ENCODE measurements at places on chromosomes 13 and 19.

- DNase-seq, result no peak
Observed at GRCh38 chr13:100131863-100132574, 43.1 kb downstream of the PCCA start.

DNA sequence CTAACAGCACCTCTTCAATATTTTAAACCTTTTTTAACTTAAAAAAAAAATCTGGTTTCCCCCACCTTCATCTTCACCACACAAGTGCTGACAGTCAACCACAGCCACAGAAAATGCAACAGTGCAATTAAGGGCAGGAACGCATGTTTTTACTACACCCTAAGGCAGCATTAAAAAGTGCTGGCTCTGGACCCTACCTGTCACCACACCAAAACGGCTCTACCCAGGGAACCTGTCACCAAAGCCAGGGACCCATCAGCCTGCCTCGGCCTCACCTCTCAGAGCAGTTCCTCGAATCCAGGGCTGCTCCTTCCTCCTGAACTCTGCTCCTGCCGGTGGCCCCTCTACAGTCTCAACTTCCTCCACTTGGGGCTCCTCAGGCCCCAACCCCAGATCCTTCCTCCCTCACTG is 22.5 kb upstream of the SLC35E1 start:
- DNase-seq, result no peak

- DNase-seq, result no peak
Observed at GRCh38 chr19:38425810-38426466, at the start of gene RASGRP4. TSS of gene RASGRP4 (minus strand) at chr19:38426219. CDS start at chr19:38426091, 128 bp downstream.

GRCh38 chr13:94073007-94073744 is 406.3 kb downstream of the DCT start:
- DNase-seq, result no peak

GRCh38 chr13:40631605-40632004 is 34.8 kb downstream of the FOXO1 start:
- no peak for DNase-seq

GRCh38 chr19:33275933-33276619 is 26.3 kb downstream of the CEBPA start:
- DNase-seq, result no peak

DNA sequence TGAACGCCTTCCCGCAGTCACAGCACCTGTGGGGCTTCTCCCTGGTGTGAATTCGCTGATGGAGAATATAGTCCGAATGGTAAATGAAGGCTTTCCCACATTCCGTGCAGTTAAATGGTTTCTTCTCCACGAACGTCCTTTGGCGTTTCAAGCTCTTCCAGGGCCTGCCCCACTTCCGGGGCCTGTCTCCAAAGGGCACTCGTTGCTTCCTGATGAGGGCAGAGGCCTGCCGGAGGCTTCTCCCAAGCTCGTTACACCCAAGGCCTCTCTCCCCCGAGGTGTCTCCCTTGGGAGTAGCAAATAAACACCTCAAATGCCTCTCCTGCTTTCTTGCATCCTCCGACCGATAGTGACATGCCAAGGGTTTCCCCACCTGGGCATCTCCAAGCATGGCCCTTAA is 34.3 kb downstream of the ZNF473 start:
- no peak for DNase-seq

DNA sequence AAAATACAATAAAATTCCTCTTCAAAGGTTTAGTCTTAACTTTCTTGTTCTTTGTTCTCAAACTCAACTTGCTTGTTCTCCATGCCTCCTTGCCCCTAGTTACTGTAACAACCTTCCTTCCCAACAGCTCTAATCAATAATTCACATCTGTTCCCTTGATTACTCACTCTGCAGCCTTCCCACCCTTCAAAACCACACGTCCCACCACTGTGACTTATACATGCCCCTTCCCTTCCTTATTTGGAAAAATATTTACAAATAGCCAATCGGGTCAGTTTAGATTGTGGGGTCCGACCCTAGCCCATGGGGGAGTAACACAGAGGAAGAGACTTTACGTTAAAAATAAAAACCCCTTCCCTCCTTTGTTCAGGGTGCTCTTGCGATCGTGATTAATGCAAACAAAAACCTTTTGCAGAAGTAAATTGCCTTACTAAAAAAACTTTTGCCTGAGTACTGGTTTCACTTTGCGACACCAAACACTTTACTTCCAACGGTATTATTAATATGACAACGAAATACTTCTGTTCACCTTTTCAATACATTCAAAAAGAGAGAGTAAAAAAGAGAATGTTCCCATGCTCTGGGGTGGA is 512 bp upstream of the ZNF93 start:
- DNase-seq, result no peak

GRCh38 chr13:64867856-64868255 is 2362.3 kb downstream of the PCDH9 start:
- no peak for DNase-seq

DNA sequence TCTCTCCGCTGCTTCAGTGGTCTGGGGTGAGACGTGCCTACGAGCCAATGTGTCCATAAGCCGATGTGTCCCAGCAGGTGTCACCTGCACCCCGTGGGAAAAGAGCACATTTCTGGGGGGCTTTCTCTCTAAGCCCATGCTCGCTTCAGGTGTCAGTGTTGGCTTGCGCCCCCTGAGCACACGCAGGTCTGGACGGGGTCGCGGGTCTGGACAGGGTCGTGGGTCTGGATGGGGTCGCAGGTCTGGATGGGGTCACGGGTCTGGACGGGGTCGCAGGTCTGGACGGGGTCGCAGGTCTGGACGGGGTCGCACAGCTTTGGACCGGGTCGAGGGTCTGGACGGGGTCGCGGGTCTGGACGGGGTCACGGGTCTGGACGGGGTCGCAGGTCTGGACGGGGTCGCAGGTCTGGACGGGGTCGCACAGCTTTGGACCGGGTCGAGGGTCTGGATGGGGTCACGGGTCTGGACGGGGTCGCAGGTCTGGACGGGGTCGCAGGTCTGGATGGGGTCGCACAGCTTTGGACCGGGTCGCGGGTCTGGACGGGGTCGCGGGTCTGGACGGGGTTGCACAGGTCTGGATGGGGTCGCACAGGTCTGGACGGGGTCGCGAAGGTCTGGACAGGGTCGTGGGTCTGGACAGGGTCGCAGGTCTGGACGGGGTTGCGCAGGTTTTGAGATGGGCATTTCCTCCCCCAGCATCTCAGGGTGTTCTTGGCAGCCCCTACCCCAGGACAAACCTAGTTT is 24.5 kb upstream of the TFDP1 start:
- DNase-seq, result no peak

DNA sequence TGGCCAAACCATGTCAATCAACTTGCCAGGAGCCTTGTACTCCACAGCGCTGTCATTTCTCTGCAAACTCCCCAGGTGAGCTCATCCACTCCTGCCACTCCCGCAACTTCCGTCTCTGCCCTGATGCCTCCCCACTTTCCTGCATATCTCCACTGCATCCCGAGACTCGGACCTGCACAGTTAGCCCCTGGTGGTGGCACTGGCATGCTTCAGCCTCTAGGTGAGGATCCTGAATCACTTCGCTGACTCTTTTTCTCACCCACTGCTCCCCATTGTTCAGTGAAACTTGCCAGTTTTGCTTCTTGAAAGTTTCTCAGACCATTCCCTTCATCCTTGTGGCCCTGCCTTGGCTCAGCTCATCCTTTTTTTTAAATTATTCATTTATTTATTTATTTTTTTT is 3.4 kb upstream of the CTU1 start:
- DNase-seq, result no peak

- DNase-seq, result no peak
Observed at GRCh38 chr13:98039964-98040363, 86.5 kb downstream of the IPO5 start.

DNA sequence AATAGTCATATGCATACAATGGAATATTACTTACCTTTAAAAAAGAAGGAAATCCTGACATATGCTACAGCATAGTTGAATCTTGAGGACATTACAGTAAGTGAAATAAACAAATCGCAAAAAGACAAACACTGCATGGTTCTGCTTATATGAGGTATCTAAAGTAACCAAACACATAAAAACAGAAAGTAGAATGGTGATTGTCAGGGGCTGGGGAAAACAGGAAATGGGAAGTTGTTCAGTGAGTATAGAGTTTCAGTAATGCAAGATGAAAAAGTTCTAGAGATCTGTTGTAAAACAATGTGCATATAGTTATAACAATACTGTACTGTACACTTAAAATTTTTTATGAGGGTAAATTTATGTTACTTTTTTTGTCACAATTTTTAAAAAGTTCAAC is 219.4 kb downstream of the KLF5 start:
- DNase-seq, result no peak

- DNase-seq, result no peak
Observed at GRCh38 chr19:54426291-54426931, 11.1 kb downstream of the TTYH1 start.

DNA sequence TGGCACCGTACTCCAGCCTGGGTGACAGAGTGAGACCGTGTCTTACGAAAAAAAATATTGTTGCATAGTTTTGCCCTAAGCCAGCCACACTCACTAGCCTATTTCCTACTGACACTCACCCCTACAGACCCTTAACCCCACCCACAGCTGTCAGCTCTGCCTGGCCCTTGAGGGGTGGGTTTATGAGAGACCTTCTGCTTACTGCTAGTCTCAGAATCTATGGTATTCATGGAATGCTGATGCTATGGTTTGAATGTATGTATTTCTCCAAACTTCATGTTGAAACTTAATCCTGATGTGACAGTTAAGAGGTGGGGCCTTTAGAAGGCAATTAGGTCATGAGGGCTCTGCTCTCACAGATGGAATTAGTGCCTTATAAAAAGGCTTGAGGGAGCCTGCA is 79.2 kb upstream of the LRCH1 start:
- DNase-seq, result no peak

DNA sequence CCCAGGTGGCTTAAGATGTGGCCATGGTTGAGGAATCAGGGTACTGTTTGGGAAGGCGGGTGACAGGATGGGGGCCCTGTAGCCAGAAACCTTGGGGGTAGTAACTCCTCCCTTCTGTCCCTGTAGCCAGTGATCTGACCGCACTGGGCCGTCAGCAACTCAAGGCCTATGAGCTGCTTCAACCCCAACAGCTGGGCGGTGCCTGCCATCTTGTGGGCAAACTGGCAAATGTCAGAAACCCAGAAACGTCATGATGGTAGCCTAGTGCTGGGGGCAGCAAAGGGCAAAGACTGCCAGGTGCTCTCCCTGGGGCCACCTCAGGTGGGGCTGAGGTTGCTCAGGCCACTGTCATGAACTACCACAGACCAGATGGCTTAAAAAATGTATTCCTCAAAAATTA is 3.5 kb downstream of the COPE start:
- DNase-seq, result no peak

DNA sequence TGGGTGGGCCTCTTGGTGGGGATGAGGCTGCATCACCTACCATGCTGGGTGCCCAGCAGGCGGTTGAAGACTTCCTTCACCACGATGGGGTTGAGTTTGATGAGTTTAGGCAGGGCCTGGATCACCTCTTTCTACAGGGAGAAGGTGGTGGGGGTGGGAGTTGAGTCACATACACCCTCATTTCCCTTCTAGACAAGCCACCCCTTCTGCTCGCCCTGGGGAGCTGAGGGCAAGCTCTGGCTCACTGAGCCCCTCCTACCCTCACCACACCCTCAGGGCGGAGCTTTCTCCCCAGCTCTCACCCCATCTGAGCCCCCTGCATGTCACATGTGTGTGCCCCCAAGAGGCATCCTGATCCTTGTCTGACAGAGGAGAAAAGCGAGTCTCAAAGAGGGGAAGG is 7.6 kb upstream of the RSPH6A start:
- no peak for DNase-seq

- no peak for DNase-seq
Observed at GRCh38 chr19:11769995-11770394, 3.2 kb downstream of the ZNF441 start.

- no peak for DNase-seq
Observed at GRCh38 chr19:50313812-50314536, 15.2 kb downstream of the KCNC3 start.

- DNase-seq, result no peak
Observed at GRCh38 chr13:42221121-42221765, 50.7 kb upstream of the AKAP11 start.

DNA sequence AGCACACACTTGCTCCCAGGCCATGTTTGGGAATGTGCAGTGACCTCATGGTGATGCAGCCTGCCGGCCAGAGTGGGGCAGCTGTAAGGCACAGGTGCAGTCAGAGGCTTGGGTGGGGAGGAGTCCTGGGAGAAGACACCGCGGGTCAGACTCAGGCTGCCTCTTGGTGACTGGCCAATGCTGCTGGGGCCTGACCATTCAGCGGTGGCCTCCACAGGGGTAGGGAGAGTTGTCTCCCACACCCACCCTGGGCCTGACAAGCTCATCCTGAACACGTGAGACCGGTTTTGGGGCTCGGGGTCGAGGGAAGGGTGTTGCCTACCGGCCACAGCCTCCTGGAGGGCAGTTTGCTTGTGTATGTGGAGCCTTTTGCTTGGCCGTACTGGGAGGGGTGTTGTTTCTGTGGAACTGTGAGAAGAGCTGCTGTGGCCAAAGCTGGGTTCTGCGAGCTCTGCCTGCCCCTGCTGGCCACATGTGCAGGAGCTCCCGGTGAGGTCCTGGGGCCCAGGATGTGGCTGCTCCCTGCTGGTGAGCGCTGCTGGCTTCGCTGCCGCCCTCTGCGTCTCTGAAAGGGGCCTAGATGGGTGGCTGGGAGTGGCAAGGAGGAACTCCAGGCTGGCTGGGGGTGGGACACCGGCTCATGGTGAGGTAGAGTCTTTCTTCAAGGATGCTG is 22.1 kb downstream of the UPF1 start:
- DNase-seq, result no peak

- DNase-seq, result no peak
Observed at GRCh38 chr13:91482427-91482826, 84.0 kb downstream of the GPC5 start.

DNA sequence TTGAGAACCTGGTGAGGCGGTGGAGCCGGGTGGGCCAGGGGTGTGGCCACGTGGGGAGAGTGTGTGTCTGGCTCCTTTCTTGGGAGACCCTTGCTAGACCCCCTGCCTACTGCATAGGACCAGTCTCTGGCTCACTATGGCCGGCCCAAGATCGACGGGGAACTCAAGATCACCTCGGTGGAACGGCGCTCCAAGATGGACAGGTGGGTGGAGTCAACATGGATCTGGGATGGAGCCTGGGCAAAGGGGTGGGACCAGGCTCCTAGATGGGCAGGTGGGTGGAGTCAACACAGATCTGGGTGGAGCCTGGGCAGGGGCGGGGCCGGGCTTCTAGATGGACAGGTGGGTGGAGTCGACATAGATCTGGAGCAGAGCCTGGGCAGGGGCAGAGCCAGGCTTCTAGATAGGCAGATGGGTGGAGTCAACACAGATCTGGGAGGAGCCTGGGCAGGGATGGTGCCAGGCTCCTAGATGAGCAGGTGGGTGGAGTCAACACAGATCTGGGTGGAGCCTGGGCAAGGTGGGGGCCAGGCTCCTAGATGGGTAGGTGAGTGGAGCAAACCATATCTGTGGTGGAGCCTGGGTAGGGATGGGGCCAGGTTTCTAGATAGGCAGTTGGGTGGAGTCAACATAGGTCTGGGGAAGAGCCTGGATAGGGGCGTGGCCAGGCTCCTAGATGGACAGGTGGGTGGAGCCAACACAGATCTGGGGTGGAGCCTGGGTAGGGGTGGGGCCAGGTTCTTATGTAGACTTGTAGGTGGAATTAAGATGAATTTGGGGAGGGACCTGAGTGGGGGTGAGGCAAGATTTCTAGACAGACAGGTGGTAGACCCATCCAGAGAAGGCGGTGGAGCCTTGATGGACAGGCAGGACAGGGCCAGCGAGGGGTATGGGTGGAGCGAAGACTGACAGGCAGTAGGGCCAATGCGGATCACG is 56.5 kb downstream of the VAV1 start:
- DNase-seq, result no peak

Measured in central memory CD8-positive, alpha-beta T cell (primary cell).